ENCODE measurements at places on chromosomes 5 and 9. TPM values are rescaled to one million over a fixed set of nuclear protein-coding genes. Genes with fewer than 3 reads are reported as not detected.

CCL19 gene
- polyA plus RNA-seq = not detected

RNF180 gene
- polyA plus RNA-seq = 9.6 TPM

KCNN2 gene
- polyA plus RNA-seq = 6.5 TPM

DNA sequence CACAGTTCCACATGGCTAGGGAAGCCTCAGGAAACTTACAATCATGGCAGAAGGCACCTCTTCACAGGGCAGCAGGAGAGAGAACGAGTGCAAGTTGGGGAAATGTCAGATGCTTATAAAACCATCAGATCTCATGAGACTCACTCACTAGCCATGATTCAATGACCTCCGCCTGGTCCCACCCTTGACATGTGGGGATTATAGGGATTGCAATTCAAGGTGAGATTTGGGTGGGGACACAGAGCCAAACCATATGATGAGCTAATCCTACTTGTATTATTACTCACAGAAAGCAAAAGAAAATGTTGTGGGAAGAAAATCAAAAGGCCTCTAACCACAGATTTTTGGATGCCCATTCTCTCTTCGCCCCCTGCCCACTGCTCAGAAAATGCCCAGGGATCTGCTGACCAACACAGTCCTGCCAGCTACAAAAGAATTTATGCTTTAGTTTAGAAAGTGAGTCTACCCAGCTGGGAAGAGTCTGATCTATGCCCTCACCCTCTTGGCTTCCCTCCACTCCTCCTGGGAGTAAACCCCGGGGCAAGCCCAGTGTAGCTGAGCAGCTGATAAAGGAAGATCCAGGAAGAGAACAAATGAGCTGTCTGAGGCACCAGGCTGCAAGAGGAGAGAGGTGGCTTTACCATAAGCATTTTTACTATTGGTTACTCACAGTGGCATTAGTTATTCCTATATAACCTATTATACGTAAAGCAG, 53.1 kb downstream of the RNF130 start:
- no peak for DNase-seq

GRCh38 chr9:35841645-35841900, 12.5 kb downstream of the TMEM8B start:
- DNase-seq = no peak

DNA sequence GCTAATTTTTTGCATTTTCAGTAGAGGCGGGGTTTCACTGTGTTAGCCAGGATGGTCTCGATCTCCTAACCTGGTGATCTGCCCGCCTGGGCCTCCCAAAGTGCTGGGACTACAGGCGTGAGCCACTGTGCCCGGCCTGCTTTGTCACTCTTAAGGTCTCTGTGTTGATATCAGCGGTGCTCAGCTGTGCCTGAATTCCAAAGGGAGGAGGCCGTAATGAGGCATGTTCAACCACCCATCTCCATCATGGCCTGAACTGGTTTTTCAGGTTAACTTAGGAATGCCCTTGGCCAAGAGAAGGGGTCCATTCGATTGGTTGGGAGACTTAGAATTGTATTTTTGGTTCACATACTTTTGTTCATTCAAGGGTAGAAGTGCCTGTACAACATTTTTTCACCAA, 22.0 kb downstream of the HSD17B3 start:
- DNase-seq = no peak

Data from left renal pelvis (tissue), 4 donors.